Stimulated activated CD8-positive, alpha-beta memory T cell treated with anti-CD3 and anti-CD28 coated beads, Interleukin-7, amount 100 ng/mL, for 4 hours (primary cell): ENCODE measurements at places on chromosomes 5 and 9.

DNA sequence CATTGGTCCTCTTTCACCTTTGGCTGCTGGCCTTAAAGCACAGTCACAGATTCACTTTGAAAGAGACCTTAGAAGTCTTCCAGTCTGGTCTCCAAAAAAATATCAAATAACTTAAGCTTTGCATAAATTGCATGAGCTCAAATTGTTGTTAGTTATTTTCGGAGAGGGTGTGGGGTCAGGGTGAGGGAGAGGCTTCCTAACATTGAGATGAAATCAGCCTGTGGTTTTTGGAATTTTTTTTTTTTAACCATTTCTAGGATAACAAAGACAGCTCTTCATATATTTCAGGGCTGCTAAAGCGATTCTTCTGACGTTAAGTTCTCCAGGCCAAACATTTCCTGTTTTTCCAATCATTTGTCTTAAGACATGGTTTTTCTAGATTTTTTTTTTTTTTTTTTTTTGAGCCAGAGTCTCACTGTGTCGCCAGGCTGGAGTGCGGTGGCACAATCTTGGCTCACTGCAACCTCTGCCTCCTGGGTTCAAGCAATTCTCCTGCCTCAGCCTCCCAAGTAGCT, 4.5 kb downstream of the OCLN start:
- DNase-seq = no peak

GRCh38 chr5:176743868-176744583, 66.3 kb upstream of the UNC5A start:
- DNase-seq = no peak

DNA sequence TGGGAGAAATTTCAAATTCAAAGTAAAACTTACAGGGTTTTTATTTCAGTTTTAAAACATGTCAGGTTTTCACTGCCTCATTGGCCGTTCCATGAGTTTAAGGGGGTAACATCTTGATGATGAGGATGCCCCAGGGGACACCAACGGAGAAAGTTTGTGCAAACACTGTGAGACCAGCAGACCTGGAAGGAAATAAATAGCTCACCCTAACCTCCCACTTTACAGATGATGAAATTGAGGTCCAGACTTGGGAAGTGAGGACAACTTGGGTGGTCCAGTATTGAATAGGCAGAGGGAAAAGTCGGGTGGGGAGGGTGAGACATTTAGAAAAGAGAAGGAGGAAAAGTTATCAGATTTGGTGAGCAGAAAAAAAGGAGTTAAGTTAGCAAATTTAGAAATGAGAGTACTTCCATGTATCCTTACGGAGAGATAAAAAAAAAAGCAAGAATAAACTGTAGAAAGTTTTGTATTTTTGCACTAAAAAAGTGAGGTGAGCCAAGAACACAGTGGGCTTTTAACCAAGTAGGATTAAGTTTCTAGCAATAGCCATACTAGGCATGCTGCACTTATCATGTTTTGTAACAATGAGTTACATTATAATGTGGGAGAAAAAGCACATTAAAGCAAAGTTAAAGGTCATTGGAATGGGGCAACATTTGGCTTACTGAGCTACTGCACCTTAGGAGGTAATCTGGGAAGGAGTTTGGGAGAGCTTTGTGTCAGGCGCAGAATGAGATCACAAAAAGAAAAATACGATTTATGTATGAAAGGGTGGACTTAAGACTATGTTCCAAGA, 125.1 kb downstream of the GAS1 start:
- DNase-seq = no peak

DNA sequence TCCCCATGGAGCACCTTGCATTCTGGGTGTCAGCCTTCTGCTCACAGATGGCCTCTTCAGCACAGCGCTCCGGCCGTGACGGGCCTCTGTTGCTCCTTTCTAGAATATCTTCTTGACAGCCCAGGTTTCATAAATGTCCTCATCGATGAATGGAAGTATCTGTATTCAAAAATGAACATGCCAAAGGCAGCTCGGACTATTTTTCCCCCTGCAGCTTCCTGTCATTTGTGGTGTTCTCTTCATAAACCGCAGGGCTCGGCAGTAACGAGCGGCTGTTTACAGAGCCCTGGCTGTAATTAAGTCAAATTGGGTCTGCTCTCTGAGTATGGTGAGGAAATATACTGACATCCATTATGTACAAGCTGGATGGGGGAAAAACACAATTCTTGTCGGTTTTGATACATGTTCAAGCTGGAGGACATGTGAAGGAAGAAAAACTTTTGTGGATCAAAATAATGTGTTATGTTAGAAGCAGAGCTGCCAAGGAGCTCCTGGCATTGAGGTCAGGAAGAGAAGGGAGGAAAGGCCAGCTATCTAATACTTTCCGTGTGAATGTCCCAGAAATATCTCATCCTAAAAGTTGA, 154.1 kb upstream of the CD180 start:
- DNase-seq = no peak

- no peak for DNase-seq
Observed at GRCh38 chr9:105119156-105119555, 125.3 kb upstream of the SLC44A1 start.

DNA sequence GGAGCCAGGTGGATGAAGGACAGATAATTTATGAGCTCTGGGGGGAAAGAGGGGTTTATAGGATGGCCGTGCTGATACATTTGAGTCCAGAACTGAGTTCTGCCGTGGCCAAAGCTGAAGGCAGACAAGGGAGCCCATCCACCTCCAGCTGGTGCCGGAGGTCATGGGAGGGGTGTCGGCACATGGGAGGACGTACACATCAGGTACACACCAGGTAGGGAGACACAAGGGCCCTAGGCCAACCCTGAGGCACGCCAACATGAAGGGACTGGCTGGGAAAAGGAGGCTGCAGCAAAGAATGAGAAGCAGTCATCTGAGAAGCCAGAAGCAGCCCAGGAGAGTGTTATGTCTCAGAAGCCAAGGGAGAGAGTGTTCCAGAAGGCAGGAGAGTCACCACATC, 2.1 kb upstream of the GPRIN1 start:
- no peak for DNase-seq

- no peak for DNase-seq
Observed at GRCh38 chr5:42923710-42924109, 112.0 kb upstream of the SELENOP start.

GRCh38 chr5:72531496-72532190, 24.4 kb upstream of the ZNF366 start:
- no peak for DNase-seq

GRCh38 chr5:152568016-152568415, 162.9 kb upstream of the NMUR2 start:
- no peak for DNase-seq

- DNase-seq = no peak
Observed at GRCh38 chr5:133994990-133995333, 9.8 kb downstream of the VDAC1 start.

GRCh38 chr5:151258816-151259215, 5.8 kb downstream of the GM2A start:
- DNase-seq = no peak

GRCh38 chr5:93240228-93240834, 340.7 kb downstream of the NR2F1-AS1 start:
- DNase-seq = no peak

GRCh38 chr9:107213080-107213479, 70.0 kb upstream of the RAD23B start:
- DNase-seq = no peak

DNA sequence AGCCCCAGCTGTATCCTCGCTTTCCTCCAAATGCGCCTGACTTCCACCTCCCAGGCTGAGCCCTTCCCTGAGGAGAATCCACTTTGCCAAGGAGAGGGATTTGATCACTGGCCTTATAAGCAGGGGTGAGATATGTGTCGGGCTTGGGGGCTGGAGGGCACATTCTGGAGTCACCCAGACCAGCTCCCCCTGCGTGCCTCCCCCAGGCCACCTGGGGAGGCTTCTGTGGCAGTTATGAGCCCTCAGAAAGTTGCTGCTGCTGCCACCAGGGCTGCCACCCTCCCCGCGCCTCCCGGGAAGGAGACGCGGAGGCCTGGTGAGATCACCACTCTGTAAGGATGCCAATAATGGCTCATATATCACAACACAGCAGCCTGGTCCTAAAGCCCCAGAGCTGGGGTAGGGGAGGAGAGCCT, 211.5 kb downstream of the PAPPA start:
- no peak for DNase-seq

DNA sequence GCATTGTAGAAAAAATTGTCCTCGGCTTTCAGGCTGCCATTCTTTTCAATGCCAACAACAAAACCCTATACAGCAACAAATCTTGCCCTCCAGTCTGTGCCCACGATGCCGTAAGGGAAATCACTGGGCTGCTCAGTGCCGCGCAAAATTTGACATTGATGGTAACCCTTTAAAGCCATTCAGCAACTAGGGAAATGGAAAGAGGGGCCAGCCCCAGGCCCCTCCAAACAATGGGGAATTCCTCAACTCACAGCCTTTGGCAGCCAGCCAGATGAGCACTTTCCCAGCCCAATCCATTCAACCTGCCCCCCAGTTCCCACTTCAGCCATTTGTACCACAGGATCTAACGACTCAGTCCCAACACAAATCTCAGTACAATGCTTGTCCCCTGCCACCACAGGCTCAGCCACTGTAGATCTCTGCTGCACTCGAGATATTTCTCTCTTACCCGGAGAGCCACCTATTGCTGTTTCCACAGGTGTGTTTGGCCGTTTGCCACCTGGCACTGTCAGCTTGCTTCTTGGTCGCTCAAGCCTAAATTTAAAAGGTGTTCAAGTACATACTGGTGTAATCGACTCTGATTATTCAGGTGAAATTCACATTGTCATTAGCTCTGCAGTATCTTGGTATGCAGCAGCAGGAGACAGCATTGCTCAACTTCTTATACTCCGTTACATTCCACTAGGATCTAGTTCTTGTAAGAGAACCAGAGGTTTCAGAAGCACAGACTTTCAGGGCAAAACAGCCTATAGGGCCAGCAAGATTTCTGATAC, 103.3 kb downstream of the SYK start:
- no peak for DNase-seq

- DNase-seq = no peak
Observed at GRCh38 chr9:110688329-110688728, 19.7 kb downstream of the MUSK start.

DNA sequence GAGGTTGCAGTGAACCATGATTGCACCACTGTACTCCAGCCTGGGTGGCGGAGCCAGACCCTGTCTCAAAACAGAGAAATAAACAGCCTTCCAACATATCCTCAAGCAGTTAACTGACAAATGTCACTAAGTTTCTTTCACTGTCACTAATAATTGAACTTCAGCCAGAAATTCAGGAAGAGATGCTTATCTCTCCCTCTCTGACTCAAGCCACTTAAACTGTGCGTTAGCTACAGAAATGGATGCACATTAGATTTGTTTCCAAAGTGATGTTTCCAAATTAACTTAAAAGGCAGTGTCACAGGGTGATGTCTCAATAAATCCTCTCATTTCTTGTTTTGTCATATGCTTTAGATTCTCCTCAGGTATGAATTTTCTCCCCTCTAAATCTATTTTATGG, 164.9 kb downstream of the KDM4C start:
- no peak for DNase-seq

DNA sequence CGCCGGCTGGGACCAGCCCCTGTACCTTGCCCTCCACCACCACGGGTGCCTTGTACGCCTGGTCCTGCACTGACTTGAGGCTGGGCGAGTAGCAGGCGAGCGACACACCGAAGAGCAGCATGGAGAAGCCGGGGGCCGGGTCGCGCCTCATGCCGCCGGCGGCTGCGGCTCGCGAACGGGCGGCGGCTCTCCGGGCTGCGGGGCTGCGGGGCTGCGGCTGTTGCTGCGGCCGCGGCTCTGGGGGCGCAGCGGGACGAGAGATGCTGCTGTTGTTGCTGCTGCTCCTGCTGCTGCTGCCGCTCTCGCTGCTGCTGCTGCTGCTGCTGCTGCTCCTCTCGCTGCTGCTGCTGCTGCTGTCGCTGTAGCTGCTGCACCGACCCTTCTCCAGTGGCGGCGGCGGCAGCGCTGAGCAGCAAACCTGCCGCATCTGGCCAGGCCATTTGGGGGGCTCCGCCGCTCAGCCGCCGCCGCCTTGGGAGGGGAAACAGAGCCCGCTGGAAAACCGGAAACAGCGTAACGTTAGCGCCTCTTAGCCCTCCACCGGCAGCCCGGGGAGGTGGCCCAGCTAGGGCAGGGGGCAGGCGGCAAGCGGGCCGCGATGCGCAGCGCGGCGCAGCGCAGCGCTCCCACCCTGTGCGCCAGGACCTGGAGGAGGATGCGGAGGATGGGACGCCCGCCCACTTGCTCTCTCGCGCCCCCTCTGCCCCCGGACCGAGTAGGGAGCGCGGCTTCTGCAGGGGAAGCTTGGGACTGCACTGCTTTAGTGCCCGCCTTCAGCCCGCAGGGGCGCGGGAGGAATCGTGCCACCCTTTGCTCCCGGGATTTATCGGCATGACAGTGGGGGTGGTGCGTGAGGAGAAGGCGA, at the start of gene NRG2:
NRG2 (minus strand) TSS at position 657 of the 865 bp plus-strand sequence.
- DNase-seq = peak; percentile 33

- no peak for DNase-seq
Observed at GRCh38 chr9:2662496-2662895, 40.9 kb downstream of the VLDLR start.
